ENCODE measurements at places on chromosomes 7 and 10.

- no peak for DNase-seq
Measured at GRCh38 chr10:693506-693905, 4.0 kb upstream of the DIP2C start.

DNA sequence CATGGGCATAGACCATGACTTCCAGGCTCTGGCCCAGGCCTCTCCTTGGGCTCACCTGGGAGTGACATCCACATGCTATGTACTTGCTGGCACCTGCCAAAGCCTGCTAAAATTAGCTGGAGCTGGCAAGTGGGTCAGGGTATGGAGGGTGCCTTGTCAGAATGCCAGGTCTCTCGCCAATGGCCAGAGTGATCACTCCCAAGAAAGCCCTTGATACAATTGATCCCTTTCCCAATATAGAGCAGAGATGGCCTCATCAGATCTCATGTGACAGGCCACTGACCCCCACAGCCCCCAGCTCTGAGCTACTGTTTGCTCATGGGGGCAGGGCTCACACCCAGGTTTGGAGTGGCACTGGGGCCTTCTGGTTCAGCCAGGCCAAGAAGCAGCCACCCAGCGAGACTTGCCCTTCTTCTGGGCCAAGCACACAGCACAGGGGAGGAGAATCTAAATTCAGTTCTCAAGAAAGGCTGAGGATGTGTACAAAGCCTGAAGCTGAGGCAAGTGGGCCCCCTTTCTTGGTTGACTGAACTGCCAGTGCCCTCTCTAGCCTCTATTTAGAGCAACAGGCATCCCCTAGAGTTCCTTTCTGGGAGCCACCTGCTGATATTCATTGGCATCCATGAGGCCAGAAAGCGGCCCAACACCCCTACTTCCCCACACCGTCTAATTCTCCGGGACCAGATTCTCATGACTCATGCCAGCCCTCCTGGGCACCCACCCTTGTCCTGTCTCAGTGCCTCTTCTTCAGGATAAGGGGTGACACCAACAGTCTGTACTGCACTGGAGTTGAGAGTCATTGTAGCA, 18.9 kb upstream of the MYL7 start:
- DNase-seq: no peak

DNA sequence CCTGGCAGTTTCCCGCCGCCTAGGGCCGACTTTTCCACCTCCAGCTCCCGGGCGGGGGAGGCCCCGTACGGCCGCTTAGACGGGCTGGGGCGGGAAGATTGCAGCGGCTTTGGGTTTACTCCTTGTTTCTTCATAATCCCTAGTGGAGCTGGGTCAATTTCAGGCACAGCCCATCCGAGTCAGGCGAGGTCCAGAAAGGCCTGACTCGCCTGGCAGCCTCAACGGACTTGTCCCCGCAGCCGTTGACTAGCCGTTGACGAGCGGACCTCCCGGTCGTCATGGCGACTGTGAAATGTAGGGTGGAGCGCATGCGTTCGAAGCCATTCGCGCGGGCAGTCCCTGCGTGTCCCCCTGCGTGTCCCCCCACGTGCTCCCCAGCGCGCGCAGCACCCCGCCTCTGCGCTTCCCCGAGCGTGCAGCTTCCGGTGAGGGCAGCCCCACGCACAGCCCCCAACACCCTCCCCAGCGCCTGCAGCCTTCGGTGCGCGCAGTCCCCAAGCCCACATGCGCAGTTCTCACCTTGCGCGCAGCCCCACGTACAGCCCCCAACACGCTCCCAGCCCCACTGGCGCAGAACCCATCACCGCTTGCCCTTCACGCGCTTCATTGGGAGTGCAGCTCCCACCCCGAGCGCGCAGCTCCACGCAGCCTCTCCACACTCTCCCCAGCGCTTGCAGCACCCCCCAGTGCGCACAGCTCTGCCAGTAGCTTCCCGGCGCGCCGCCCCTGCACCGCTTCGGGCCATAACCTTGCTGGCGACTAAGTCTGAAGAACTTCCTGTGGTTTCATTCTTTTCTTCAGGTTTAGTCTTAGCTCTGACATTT, 67.8 kb downstream of the TBX20 start:
- no peak for DNase-seq

- no peak for DNase-seq
Measured at GRCh38 chr7:123271856-123272255, 72.1 kb upstream of the SLC13A1 start.

DNA sequence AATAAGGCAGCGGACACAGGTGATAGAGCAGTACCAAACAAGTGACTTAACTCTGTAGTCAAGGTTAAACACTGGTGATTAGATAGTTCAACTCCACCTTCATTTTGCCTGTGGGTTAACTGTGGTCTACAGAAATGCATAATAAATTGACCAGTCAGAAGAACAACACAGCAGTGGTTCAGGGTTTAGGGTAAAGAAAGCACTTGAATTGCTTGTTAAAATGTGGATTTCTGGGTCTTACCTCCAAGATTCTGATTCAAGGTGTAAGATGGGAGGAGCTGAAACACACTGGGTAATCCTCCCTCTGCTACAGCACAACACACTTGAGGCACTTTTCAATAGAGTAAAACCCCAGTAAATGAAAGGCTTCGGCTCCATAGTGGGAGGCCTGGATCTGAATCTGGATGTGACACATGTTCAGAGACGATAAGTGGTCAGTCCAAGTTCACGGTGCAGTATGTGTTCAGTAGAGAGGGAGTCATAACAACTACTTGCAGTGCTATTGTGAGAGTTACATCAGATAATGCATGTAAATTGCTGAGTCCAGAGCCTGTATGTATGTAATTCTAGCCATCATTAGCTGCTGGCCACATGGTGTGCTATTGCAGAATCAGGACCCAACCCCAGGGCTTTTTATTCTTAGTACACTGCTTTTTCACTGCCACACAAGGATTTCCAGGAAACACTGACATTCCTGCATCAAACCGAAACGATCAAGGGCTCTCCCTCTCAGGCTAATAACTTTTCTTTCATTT, 141.7 kb downstream of the SORCS1 start:
- no peak for DNase-seq

- peak; percentile 74 for DNase-seq
Measured at GRCh38 chr10:21534604-21535493, 817 bp downstream of the MLLT10 start.

DNA sequence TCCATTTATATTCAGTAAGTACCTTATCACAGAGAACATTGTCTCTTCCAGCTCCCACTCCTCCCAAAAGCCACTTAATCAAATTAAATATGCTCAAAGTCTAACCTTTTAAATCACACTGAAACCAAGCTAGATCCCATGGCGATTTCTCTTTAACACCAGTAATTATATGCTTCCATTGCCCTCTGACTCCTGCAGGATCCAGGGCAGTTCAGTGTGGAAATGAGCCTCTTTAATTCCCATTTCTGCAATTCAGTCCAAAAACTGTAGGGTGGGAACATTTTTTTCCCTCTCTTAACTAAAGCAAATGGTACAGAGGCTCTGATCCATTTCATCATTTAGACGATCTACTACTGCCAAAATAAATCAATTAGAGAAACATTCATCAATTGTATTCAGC, 872.3 kb upstream of the PHF14 start:
- DNase-seq: no peak

DNA sequence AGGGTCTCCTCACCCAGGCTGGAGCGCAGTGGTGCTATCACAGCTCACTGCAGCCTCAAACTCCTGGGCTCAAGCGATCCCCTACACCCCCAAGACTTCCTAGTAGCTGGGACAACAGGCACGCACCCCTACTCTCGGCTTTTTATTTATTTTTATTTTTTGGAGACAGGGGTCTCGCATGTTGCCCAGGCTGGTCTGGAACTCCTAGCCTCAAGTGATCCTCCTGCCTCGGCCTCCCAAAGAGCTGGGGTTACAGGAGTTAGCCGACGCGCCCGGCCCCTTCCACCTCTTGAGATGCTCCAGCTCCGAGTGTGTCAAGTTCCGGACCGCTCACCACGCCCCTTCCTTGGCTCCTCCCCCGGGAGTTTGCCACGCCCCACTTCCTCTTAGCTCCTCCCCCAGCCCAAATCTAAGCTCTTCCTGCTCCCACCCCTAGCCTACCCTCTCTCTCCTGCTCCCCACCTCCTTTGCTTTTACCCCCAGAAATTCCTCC, 6.3 kb downstream of the NAT16 start:
- DNase-seq: peak; percentile 76

DNA sequence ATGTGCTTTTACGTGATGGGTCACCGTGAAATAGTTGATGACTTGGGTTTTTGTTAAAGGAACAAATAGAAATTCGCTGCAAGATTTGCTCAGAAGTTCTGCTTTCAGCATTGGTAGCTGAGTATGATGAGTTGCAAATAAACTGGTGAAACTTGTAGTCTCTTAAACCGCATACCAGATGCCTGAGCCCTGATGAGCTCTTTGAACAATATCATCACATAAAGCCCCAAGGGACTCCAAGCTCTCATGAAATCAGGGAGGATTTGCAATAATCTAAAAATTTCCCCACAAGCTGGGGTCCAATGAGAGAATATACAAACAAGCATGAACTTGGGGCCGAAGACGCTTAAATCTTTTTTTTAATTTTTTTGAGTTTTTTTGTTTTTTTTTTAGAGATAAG, 312.4 kb downstream of the CALN1 start:
- DNase-seq: no peak

DNA sequence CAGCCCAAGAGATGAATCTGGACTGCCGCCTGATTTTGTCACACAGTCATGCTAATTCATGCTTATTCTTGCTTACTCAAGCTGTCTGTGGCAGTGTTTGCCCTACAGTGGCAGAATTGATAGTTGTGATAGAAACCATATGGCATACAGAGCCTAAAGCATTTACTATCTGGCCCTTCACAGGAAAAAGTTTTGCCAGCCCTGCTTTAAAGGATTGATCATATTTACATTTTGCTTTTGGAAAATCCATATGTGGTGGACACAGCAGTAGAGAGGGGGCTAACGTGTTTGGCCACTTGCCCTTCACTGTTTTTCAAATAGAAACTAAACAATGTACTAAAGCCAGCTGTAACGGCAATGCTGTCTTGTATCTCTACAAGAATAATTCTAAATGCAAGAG, 974.0 kb upstream of the GHITM start:
- no peak for DNase-seq
